T-cell (primary cell): ENCODE measurements at places on chromosomes 12 and 14. TPM values are rescaled to one million over a fixed set of nuclear protein-coding genes. Genes with fewer than 3 reads are reported as not detected.

GRCh38 chr12:44235674-44236073, 399.8 kb downstream of the TMEM117 start:
- DNase-seq = no peak

DNA sequence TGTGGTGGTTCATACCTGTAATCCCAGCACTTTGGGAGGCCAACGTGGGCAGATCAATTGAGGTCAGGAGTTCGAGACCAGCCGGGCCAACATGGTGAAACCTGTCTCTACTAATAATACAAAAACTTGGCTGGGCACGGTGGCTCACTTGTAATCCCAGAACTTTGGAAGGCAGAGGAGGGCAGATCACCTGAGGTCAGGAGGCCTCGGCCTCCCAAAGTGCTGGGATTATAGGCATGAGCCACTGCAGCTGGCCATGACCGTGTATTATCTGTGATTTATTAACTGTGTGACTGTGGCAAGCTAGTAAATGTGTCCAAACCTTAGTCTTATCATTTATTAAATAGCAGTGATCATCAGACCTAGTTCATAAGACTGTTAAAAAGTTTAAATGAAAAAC, 7.1 kb upstream of the ITPK1 start:
- no peak for DNase-seq

Gene KLRF1
- 0.89 TPM for total RNA-seq

Gene LALBA
- not detected for total RNA-seq
